ENCODE measurements at places on chromosomes 6 and 20.

DNA sequence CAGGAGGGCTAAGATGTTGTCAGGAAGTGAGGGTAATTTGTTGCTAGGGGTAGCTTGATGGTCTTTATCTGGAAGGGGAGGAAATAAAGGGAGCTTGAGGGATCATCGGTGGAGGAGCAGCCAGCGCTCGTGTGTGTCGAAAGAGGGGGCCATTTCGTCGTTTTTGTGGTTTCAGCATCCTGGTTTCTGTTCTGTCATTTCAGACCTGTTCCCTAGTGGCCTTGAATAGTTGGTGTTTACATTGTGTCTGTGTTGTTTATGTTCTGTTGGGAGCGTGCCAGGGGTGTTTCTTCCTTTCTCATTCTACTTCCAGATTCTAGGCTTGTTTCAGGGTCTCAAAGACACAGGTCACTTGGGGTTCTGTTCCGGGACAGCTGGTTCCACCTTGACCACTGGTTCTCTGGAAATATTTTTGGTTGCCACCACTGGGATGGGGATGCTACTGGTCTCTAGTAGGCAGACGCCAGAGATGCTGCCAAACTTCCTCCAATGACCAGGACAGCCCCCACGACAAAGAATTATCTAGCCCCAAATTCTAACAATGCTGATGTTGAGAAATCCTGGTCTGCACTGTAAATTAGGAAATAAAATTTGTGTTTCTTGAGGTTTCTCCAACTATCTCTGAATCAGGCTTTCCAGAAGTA is 113.9 kb upstream of the NAA20 start:
- no peak for DNase-seq

- no peak for DNase-seq
These were observed 115.2 kb upstream of the AKIRIN2 start for GRCh38 chr6:87817183-87817582.

DNA sequence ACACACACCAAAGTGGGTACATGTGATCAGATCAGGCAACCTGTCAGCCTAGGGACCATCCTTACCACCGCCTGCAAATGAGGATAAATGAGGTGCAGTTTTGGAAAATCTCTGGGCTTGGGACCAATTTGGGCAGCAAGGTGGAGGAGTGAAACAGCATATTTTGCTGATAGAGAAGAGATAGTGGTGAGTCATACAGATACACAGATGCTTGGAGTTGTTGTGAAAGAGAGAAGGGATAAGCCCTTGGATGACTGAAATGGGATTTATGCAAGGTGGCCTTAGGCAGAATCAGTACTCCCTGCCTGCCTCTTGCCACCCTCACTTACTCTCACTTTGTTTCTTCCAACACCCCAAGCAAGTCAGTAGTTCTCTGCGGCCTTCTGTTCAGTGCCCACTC is 34.7 kb downstream of the BMP2 start:
- DNase-seq, result no peak

DNA sequence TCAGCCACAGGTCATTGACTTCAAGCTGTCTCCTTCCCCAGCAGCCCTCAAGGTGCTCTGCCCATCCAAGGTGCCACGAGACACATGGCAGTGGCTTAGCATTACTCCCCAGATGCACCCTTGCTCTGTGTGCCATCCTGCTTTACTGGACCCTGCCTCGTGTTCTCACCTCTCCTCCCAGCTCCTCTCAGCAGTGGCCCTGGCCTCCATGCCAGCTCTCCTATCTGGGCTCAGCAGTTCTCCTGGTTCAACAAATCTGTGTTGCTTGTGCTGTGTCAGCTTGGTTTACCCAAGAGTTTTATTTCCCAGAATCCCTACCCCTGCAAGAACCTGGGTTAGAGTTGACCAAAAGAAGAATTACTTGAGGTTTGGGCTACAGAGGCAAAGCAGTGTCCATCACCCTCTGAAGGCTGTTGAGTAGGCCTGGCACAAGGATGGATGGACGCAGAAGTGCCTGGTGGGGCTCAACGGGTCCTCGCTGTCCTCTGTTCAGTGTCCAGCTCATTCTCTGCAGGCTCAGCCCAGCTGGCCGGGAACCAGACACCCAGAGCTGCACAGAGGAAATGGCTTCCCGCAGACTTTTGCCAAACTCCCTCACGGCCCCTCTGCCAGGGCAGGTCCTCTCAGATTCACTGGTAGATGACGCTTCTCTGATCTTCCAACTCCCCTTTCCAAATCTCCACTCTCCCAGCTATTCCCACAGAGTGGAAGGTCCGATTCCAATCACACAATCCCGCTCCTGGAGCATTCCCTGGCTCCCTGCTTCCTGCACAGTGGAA is 82.6 kb downstream of the FOXA2 start:
- no peak for DNase-seq

GRCh38 chr20:58511861-58512260 is 3.3 kb downstream of the APCDD1L start:
- DNase-seq, result no peak

GRCh38 chr6:163760860-163761259 is 346.3 kb downstream of the QKI start:
- no peak for DNase-seq

DNA sequence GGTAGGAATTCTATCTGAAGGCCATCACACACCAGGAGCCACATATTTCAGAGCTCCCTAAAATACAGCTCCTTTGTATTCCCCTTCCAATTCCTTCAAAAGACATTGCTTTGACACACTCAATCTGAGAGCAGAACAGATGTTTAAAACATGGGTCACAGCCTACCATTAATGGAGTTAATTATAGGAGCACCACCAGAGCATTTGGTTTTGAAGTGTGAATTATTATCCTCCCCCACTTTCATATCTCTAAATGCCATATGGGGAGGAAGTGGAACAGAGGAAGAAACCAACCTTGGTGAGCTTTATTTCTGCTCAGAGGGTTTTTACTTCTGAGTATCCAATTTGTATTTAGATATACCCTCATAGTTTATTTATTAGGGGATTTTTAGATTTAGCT is 50.7 kb upstream of the TNFRSF21 start:
- no peak for DNase-seq

- no peak for DNase-seq
These were observed 438 bp upstream of the TMC2 start for GRCh38 chr20:2535711-2536559.

DNA sequence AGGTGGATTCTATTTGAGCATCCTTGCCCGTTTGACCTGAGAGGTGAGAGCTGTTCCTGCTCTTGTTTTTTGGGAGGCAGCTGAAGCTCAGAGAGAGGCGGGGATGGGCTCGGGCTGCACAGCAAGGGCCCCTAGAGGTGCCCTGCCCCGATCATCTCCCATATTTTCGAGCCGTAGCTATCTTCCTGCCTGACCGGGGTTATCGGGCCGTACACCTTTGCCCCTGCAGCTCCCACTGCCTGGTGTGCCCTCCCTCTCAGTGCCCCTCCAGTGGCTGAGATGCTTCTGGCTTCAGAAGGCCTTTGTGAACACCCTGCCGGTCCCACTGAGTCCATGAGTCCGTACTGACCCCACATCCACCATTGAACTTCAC is 6.7 kb downstream of the SRC start:
- DNase-seq, result no peak

GRCh38 chr20:8404912-8405635 is 273.0 kb downstream of the PLCB1 start:
- DNase-seq, result no peak

DNA sequence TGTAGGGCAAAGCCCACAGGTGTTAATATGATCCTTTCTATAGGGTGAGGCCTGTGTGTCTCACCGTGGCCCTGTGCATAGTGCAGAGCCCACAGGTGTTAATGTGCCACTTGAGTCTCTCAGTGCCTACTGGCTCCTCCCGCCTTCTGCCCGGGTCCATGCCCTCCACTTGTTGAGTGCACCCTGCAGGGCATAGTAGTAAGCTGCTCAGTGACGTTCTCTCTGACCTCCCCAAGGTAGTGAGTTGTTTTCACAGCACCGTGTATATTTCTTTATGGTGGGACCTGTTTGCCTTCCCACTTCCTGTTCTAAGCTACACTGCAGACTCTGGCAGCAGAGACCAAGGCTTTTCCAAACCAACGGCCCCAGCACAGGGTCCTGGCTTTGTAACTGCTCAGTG is 64.5 kb upstream of the SLC22A1 start:
- no peak for DNase-seq

DNA sequence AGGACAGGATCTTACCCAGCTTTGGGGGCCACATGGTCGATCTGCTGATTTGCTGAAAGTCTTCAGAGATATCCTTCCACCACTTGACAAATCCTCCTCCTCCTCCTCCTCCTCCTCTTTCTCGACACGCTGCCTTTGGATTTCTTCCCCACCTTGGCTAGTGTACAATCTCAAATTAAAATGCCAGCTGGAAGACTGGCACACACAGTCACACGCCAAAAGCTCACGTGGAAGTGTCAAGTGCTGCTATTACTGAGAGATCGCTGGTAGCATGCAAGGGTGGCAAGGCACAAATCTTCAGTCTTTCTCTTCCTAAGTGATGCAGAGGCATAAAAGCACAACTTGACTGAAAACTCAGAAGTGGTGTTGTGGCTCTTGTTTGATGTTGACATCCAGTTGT is 35.3 kb downstream of the GPR6 start:
- DNase-seq, result no peak

- DNase-seq, result no peak
These were observed 20.7 kb downstream of the TXLNB start for GRCh38 chr6:139271056-139271455.

GRCh38 chr20:20567712-20568111 is 144.7 kb downstream of the RALGAPA2 start:
- no peak for DNase-seq

DNA sequence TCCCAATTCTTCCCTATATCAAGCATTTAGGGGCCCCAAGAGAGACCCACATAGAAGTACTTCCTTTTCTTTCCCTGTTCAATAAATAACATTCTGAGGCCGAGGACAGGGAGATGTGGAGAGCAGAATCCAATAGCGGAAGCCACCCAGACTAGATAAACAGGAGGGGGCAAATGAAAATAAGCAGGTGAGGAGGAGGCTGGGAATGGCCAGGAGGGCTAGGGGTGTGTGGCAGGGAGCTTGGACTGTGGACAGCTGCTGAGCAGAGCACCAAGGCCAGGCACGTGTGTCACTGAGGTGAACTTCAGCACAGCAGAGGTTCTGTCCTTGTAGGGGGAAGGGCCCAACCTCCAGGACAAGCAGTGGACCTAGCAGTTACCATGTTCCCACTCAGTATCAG is 339.2 kb downstream of the FOXA2 start:
- no peak for DNase-seq

DNA sequence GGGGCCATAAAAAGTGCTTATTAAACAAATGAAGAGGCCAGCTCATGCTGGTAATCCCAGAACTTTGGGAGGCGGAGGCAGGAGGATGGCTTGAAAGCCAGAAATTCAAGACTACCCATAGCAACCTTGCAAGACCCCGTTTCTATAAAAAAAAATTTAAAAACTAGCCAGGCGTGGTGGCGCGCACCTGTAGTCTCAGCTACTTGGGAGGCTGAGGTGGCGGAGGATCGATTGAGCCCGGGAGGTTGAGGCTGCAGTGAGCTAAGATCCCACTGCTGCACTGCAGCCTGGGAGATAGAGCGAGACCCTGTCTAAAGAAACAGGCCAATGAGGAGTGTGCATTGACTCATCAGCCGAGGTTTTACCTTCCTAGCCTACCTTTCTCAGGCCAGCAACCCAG is 15.2 kb downstream of the NPEPL1 start:
- DNase-seq, result no peak

- no peak for DNase-seq
These were observed 158.6 kb upstream of the MLN start for GRCh38 chr6:33962246-33963027.

- no peak for DNase-seq
These were observed 5.6 kb upstream of the TFB1M start for GRCh38 chr6:155319902-155320301.

GRCh38 chr20:6530254-6530653 is 237.2 kb upstream of the BMP2 start:
- no peak for DNase-seq

DNA sequence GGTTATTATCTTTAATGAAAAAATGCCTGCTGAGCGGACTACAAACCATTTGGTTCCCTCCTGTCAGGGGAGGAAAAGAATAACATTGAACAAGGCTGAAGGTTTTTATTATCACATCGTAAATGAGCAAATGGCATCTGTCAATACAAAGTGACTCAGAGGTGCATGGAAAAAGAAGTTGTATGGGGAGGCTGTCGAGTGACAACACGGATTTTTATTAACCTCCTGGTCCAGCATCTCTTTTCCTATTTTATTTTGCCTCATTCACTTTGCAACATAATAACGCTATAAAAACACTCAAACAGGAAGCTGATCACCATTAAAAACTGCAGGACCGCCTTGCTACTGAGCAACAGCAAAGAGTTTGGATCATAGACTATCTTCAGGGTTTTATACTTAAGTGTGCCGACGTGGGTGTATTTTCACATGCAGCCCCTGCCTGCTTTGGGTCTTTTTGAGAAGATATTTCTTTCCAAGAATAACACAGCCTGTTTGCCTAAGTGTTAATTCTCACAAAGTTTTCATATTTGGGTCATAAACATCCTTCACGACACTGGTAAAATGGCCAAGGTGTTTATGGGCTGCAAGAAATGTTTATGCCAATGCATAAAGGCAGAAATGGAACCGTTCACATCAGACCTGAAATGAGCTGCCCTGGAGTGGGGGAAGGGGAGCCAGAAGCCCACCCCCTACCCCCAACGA is 132.1 kb upstream of the SALL4 start:
- DNase-seq, result no peak

GRCh38 chr6:134431421-134431859 is 113.5 kb upstream of the SGK1 start:
- DNase-seq, result no peak

DNA sequence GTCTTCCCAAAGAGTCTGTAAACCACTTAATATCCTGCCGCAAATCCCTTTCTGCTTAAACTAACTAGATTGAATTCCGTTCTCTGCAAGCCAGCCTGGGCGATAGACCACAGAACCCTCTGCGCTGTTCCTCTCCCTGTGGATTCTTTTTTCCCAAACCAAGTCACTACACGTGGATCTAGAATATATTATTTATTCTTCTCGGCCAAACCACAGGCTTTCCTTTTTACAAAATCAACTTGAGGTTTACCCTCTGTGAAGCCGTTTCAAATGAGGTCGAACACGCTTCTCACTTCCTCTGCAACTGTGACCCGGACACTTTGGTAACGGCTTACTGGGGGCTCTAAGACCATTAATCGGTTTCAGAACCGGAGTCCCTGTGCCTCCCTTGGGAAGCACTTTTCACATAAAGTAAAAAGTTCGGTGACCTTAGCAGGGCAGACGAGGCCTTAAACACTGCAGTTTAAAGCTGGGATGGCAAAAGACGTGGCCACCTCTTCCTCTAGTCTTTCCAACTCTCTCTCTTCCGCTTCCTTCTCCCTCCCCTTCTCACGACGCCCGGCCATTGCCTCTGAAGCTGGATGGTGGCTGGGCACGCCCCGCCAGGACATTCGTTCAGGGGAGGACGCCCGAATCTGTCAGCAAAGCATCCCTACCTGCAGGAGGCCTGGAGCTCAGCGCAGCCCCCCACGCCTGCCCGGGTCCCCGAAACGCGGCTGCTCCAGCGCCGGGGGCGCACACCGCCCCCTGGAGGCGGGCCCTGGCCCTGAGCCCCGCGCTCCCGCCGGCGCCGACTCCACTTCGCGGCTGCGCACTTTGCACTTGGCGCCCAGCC is 55.0 kb upstream of the FOXC1 start:
- no peak for DNase-seq

- no peak for DNase-seq
These were observed 45.6 kb upstream of the RIPOR2 start for GRCh38 chr6:24981386-24981760.

GRCh38 chr6:85044361-85044760 is 280.0 kb upstream of the TBX18 start:
- no peak for DNase-seq

Measured in GM12864 (cell line).